ENCODE measurements at places on chromosomes 7 and 10.

GRCh38 chr10:623477-624311, 65.8 kb downstream of the DIP2C start:
- no peak for DNase-seq

GRCh38 chr7:12655161-12655560, 32.3 kb upstream of the ARL4A start:
- DNase-seq, result no peak

- DNase-seq, result no peak
These were observed 169.2 kb downstream of the SUGCT start for GRCh38 chr7:40303996-40304395.

- peak; percentile 60 for DNase-seq
These were observed at the start of gene CLDN12 for GRCh38 chr7:90403174-90404113. CLDN12 (plus strand) TSS chr7:90403461; CDS start chr7:90412677, 9,216 bp downstream.

GRCh38 chr10:10233229-10233628, 784.4 kb upstream of the CELF2 start:
- DNase-seq, result no peak
